ENCODE measurements at places on chromosomes 6 and 20. TPM values are rescaled to one million over a fixed set of nuclear protein-coding genes. Genes with fewer than 3 reads are reported as not detected.

- H3K27me3 ChIP-seq: no peaks in the 10 kb centered on the region
These were observed 173.1 kb downstream of the TFAP2C start for GRCh38 chr20:56801971-56802755.

- peak; percentile 85 for DNase-seq
- peaks cover 4% of the 10 kb centered on the region for H3K27me3 ChIP-seq
- H3K4me1 ChIP-seq: peaks cover 59% of the 10 kb centered on the region
- peak overlapping the region; percentile 98 for H3K27ac ChIP-seq
These were observed 3.9 kb upstream of the ZNF831 start for GRCh38 chr20:59159493-59160376.

The LPA gene
- total RNA-seq: not detected

The RPL7L1 gene
- 73.5 TPM for total RNA-seq

The SLC35F1 gene
- total RNA-seq: not detected

The GINM1 gene
- 16.5 TPM for total RNA-seq

Data from activated CD8-positive, alpha-beta memory T cell treated with anti-CD3 and anti-CD28 coated beads, Interleukin-2, amount 10 ng/mL, durations not matched to agents 7 days and 5 days (primary cell).